ENCODE measurements at places on chromosomes 16 and 17.

DNA sequence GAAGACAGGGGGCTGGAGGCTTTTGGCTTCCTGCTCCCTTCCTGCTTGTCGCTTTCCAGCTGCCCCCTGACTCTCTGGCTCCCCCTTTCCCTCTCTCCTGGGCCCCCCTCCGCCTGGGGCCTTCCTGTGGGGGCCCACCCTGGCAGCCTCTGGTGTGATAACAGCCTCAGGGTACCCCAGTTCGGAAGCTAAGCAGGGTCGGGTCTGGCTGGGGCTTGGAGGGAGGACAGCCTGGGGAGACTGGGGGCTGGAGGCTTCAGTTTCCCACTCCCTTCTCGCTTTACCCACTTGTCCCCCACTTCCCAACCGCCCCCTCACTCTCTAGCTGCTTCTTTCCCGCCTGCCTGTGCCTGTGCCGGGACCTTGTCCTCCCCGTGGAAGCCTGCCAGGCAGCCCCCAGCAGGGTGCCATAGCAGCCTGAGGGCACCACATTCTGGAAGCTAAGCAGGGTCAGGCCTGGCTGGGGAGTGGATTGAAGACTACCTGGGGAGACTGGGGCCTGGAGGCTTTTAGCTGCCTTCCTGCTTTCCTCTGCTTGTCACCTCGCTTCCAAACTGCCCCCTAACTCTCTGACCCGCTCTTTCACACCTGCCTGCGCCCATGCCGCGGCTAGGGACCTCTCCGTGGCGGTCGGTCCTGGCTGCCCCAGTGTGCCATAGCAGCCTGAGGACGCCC is 2275.5 kb downstream of the TP53TG3F start:
- DNase-seq, result no peak

- DNase-seq, result no peak
Observed at GRCh38 chr16:28998837-28999236, 14.0 kb downstream of the LAT start.

GRCh38 chr16:4351880-4352279 is 759 bp upstream of the PAM16 start:
- no peak for DNase-seq

- no peak for DNase-seq
Observed at GRCh38 chr16:23365602-23366240, 63.6 kb downstream of the SCNN1B start.

- no peak for DNase-seq
Observed at GRCh38 chr16:8928467-8928957, 35.2 kb downstream of the USP7 start.

- no peak for DNase-seq
Observed at GRCh38 chr17:33653399-33653788, 360.3 kb upstream of the ASIC2 start.

GRCh38 chr16:47634727-47635126 is 173.6 kb downstream of the PHKB start:
- DNase-seq, result no peak

DNA sequence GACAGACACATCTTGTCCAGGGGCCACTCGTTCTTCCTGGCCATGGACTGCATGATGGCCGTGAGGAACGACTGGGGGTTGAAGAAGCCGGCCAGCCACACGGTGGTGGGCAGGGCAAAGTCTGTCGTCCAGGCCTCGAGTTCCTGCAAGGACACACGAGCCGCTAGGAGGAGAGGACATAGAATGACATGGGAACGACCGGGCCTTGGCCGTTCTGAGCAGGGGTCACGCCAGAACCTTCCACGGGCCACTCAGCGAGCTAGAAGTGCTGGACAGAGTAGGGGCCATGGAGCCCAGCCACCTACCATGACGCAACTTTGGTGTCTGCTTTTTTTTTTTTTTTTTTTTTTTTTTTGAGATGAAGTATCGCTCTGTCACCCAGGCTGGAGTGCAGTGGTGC is 47.0 kb downstream of the PGS1 start:
- DNase-seq, result no peak

DNA sequence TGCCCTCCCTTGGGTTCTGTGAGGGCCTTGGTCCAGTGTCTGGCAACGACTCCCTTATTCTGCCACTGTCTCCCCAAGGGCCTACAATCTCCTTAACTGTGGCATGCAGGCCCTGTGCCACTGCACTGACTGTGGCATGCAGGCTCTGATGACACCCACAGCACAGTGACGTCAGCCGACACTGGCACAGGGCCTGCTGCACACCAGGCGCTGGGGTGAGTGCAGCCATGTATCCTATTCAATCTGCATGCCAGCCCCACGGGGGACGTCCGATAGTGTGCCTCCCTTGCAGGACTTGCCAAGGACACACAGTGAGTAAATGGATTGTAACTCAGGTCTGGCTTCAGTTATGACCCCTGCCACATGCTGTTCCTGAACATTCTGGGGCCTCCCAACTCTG is 39.8 kb upstream of the RASD1 start:
- peak; percentile 38 for DNase-seq

- no peak for DNase-seq
Observed at GRCh38 chr16:84874553-84874952, 54.8 kb downstream of the CRISPLD2 start.

- DNase-seq, result no peak
Observed at GRCh38 chr16:1526608-1527555, 6.6 kb upstream of the TMEM204 start.

DNA sequence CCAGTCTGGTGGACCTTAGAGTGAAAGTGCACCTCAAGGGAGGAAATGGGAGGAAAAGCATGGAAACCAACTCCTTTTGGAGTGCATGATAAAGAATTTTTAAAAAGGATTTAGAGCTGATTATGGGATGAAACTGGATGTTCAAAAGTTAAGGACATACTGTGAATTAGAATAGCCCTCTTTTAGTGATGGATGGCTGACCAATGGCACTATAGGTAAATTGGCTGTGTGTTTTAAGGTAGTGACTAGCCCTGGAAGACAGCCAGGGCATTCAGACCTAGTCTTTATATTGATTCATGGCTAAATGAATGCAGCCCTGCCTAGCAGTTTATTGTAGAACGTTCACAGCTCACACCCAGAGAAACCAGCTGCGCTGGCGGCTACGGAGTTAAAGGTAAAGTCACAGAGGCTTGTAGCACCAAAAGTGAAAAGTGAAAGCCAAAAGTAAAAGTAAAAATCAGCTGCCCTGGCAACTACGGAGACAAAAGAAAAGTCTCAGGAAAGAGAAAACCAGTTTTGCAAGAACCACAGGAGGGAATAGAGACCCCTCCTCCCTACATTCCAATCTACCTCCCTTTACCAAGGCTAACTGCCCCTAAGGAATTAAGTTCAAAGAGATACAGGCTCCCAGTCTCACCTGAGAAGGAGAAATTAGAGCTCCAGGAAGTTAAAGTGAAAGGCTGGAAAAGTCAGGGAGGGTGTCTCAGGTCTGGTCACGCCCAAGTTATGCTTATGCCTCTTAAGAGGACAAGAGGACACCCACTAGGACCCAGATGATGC is 21.8 kb downstream of the ACSM1 start:
- DNase-seq, result no peak

DNA sequence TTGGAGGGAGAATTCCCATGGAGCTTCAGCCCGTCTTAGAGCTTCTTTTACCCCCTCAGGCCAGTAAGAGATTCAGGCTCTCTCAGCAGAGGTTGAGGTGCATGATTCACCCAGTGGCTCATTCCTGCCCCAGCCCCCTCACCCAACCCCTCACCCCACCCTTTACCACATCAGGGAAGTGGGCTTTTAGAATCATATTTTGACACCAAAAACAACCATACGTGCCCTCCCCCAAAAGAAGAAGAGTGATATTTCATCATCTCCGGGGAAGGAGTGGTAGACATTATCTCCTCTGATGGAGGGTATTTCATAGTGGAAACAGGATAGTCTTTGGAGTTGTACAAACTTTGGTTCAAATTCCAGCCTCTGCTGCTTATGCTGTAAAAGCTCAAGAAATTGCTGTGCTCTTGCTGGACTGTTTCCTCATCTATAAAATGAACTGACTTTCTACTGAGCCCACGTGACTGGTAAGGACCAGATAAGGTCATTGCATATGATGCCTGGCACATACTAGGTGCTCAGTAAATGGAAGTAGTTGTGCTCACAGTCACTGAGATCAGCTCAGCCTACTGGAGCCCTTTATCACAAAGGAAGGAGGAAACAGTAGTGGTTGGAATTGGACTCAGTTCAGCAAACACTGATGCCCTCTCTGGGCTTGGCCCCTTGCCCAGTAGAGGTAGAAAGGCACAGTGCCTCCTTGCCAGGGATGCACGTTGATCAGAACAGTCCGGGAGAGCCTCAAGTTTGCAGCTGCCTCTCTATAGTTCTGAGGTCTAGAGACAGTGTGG is 18.3 kb upstream of the CCL5 start:
- DNase-seq, result no peak

DNA sequence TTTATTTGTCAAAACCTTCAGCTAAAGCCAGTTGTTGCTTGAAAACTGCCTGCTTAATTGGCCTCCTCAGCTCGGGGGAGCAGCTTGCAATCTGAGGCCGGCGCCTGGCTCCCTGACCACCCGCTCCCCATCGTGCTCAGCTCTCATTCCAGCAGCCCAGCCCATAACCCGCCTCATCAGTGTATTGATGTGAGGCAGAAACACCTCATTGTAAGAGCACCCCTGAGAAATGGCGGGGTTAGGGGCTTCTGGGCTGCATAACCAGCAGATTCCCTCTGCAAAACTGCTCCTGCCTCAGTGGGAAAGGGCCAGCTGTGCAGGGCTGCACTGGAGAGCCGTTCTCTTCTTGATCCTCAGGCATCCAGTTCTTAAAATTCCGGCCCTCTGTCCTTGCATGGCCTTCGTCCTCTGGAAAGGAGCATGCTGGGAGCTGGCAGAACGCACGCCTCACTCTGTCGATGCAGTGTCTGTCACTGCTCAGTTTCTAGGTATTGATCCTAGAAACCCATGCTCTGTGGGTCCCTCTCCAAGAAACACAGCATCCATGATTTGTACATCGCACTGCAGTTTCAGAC is 113.8 kb upstream of the CHMP6 start:
- no peak for DNase-seq

- DNase-seq, result no peak
Observed at GRCh38 chr16:13733561-13733960, 186.4 kb upstream of the ERCC4 start.

DNA sequence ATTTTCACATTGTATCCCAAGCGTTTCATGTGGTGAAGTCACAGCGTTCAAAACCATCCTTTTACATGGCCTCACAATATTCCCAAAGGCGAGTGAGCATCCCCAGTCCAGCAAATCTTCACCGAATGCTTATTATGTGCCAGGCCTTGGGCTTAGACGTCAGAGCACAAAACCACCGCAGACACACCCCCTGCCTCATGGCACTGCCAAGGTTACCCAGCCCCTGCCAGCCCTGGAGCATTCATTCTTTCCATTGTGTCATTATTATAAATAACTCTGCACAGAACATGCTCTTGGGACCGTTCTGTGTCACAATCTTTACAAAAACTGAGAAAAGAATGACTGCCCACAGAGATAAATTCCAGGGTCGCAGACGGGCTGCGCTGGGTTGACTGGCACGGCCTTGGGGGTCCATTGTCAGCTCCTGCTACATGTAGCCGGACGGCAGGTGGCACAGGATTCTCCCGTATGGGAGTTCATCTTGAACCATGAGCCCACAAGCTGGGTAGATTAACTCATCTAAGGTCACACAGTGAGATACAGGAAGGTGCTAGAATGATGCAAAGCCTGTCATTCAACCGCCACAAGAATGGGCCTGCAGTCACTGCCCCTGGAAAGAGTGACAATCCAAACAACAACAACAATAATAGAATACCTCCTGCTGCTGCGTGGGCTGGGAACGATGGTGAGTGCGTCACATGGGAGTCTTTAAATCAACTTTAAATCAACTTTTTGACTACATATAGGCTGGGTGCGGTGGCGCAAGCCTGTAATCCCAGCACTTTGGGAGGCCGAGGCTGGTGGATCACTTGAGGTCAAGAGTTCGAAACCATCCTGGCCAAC is 4.5 kb upstream of the NECAB2 start:
- no peak for DNase-seq

- DNase-seq, result no peak
Observed at GRCh38 chr17:37648555-37648954, 5.3 kb upstream of the DDX52 start.

GRCh38 chr17:6102615-6103014 is 32.4 kb downstream of the WSCD1 start:
- no peak for DNase-seq

- no peak for DNase-seq
Observed at GRCh38 chr16:24773771-24774427, 44.4 kb downstream of the TNRC6A start.

DNA sequence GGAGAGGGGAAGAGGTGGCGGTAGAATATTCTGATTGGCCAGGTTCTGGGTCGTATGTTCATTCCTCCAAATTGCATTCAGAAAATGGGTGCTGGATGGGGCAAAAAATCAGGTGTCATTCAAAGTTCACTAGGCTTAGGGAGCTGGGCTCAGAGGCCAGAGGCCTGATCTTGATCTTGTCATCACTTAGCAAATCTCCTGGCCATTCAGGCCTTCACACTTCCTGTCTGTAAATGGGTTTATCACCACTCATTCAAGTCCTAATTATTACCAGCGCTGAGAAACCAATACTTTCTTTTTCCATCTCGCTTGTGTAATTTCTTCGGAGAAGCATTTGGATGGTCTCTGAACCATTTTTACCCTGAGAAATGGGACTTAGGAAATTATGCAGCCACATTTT is 50.8 kb downstream of the BMERB1 start:
- no peak for DNase-seq

GRCh38 chr16:88320947-88321634 is 61.7 kb upstream of the ZNF469 start:
- no peak for DNase-seq

DNA sequence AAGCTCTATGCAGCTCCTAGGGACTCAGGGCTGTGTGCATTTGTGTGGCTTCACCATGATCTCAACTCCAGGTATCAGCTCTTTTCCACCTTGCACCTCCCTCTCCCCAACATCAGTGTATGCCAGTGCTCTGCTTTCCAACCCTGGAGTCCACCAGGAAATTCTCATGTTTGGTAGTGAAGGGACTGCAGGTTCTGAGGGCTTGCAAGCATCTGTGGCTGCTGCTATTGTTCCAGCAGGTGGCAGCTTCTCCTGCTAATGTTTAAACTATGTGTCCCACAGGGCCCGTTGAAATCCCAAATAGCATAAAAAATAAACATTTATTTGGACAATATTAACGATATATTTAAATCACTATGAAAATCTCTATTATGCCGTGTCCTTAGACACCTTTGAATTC is 82.0 kb downstream of the RGS9 start:
- DNase-seq, result no peak

DNA sequence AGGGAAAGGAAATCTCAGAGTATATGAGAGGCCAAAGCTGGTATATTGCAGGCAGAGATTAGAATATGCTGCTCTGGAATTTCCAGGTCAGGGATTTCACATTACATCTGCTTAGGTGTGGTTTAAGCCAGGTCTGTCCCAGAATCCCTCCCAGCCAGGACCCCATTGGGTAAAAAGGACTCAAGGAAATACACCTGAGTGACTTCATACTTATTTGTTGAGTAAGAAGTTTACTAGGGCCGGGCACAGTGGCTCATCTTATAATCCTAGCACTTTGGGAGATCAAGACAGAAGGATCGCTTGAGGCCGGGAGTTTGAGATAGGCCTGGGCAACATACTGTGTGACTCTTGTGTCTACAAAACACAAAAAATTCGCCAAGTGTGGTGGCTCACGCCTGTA is 7.2 kb downstream of the PIPOX start:
- no peak for DNase-seq

GRCh38 chr16:7512503-7512902 is 179.9 kb downstream of the RBFOX1 start:
- no peak for DNase-seq

GRCh38 chr17:4235372-4236279 is 28.2 kb downstream of the ANKFY1 start:
- no peak for DNase-seq
